ENCODE measurements at places on chromosomes 1 and 21.

- peak; percentile 26 for DNase-seq
Observed at GRCh38 chr1:7375329-7375728, 395.8 kb upstream of the VAMP3 start.

GRCh38 chr1:16204634-16205333 is 7.7 kb downstream of the ARHGEF19 start:
- no peak for DNase-seq

GRCh38 chr21:30769724-30770431 is 14.7 kb upstream of the KRTAP21-1 start:
- DNase-seq = no peak

DNA sequence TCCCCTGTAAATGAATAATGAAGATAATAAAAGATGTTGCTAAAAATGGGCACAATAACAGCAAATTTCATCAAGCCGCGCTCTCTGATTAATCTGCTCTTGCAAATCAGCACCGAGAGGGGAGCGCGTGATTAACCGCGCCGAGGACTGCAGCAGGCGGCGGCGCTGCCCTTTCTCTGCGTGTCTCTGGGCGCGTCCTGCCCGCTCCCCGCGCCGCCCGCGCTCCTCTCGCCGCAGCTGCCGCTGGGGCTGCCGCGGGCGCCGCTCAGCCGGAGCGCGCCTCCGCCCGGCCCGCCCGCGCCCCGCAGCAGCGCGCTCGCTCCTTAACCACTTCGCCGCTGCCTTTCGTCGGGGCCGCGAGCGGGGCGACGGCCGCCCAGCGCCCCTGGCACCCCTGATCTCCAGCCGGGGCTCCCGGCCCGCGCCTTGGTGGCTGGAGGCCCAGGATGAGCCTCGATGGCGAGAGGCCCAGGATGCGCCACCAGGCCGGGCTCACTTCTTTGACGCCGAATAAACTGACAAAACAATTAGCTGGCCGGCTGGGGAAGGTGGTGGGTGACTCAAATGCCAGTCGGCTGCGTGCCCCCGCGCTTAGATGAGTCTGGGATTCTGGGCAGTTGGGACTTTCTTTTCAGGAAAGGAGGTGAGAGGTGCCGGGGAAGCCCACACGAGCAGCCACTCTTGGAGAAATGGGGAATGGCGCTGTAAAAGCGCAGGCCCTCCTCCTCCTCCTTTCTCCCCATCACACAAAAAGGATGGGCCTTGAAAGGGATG is 221.4 kb upstream of the PKN2 start:
- DNase-seq = no peak

DNA sequence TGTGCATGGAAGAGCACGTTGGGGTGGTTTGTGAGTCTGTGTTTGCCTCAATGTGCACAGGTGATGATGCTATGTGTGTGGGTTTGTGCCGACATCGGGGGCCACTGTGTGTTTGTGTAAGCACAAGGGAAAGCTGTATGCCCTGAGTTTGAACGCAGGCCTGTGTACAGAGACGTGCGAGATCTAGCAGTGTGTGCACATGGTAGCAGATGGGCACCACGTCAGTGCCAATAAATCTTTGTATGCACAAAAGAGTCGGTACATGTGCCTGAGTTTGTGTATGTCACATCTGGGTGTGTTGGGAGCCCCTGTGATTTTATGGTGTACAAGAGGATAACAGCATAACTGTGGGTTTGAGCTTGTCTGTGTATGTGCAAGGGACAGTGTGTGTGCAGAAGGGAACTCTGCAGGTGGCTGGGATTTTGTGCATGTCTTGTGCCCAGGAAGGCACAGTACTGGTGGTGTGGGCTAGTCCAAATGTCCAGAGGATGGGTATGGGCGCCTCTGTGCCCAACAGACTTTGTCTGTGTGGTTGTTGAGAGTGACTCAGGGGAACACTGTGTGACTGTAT is 32.0 kb upstream of the WASF2 start:
- DNase-seq = no peak

GRCh38 chr1:27556781-27557595 is 47.0 kb downstream of the AHDC1 start:
- peak; percentile 97 for DNase-seq

GRCh38 chr1:66295803-66296202 is 238.2 kb upstream of the SGIP1 start:
- DNase-seq = no peak

GRCh38 chr1:67059346-67059745 is 5.4 kb upstream of the SLC35D1 start:
- DNase-seq = no peak

- no peak for DNase-seq
Observed at GRCh38 chr1:4207183-4207582, 307.1 kb upstream of the C1orf174 start.

DNA sequence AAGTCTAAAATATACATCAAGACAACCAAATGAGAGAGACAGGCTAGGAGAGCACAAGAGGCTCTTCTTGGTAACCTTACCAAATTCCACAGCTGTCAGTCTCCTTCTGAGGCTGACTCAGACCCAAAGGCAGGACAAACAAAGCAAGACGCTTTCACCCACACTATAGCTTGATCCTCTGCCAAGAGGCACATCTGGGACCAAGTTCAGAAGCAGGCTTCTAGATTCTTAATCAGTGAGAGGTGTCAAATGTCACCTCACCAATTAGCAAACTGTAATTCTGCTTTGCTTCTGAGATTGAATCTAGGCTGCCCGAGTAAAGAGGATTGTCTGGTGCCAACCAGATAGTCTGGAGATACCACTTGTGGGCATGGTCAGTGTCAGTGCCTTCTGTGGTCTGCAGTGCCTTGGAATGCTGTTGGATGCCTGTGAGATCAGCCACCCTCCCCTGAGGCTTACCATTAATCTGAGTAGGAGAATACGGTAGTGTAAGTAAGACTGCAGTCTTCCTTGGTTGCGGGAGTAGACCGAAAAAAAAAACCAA is 151.0 kb downstream of the FMN2 start:
- DNase-seq = no peak

- DNase-seq = no peak
Observed at GRCh38 chr1:241775021-241775420, 73.0 kb upstream of the EXO1 start.

DNA sequence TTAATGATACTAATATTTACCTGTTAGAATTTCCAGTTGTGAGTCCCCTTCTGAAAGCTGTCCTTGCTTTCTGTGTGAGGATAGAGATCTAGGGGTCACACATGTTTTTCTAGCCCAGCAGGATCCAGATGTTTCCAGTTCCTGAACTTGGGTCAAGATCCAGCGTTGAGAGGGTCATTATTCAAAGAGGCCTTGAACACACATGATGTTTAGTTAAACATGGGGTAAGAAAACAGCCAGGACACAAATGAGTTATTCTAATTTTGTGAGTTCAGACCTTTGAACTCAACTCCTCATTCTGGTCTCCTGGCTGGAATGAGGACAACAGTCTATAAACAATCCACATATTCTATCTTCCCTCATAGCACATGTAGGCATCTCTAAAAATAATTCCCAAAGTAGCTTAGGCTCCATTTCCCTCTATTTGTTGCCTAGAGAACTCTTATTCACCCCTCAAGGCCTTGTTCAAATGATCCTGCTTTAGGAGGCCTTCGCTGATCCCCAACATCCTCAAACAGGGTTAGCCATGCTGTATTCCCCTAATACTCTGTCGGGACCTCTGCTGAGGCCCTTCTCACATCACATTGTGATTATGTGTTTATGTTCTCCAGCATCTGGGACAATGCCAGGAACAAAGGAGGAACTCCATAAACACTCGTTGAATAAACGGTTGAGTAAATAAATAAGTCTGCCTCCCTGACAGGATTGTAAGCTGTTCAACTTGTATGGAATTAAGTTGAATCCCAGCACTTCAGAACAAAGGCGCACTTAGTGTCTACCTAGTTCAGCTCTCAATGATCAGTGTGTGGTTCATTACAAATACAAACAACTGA is 15.0 kb upstream of the KCNN3 start:
- DNase-seq = no peak

DNA sequence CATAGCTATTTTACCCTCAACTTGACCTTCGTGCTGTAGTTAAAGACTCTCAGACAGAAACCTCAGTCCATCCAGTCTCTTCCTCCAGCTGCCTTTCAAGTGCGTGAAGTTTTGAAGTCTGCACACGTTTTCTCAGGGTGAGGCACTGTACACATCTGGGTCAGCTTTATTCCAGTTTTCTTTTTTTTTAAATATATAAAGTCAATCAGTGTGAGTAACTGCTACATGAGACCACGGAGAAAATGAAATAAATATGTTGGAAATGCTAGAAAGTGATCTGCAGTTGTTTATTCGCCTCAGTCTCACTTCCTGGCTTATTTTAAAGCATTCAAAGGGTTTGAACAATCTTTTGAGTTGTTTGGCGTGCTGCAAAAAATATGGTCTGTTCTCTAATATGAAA is 135.7 kb downstream of the ROR1 start:
- no peak for DNase-seq

DNA sequence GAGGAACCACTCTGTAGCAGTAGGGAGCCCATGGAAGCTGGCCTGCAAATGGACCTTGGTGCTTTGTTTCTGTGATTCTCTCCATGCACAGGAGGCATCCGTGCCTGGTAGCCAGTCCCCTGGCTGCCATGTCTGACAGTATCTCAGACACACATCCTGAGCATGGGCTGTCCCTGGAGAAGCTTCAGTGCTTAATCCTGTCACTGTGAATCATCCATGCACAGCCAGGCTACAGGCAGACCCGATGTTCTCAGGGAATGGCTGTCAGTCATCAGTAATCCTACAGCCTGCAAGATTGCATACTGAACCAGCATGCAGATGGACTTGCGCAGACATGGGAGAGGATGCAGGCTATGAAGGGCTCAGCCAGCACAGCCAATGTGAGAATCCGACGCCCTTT is 606.3 kb upstream of the PLXNA2 start:
- no peak for DNase-seq

DNA sequence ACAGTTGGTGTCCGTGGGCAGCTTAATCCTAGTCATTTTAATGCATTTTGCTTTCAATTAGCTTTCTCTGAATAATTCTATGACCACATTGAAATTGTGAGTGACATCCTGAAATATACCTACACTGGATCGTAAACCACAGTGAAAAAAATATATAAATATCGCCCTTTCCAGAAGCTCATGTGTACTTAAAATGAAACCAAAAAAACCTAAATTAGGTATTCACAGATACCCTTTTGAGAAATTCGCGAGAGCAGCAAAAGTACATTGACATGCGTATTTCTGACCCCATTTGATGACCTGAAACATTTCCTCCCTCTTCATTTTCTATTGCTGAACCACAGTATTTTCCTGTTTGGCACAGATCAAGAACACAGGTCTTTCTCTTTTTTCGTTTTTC is 253.8 kb downstream of the LTN1 start:
- DNase-seq = no peak

- no peak for DNase-seq
Observed at GRCh38 chr1:74388855-74389254, 123.6 kb downstream of the LRRC53 start.

GRCh38 chr1:58738876-58739275 is 39.0 kb upstream of the MYSM1 start:
- no peak for DNase-seq

- DNase-seq = no peak
Observed at GRCh38 chr21:45465105-45465504, 60.1 kb downstream of the COL18A1 start.

DNA sequence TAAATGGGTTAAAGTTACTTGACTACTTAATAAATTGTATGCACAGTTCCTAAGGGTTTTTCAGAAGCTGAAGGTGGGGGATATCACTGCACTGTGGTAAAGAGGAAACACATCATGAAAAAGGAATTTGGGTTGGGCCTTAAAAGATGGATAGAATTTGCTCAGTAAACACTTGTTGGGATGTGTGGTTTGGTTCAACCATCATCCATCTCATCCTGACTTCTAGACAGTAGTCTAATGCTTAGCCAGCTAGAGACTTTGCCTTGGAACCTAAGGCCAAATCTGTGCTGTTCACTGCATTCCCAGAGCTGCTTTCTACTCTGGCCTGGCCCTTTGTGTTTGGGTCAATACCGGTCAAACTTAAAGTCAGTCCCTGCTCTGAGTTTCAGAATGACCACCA is 30.6 kb downstream of the LY9 start:
- DNase-seq = no peak

DNA sequence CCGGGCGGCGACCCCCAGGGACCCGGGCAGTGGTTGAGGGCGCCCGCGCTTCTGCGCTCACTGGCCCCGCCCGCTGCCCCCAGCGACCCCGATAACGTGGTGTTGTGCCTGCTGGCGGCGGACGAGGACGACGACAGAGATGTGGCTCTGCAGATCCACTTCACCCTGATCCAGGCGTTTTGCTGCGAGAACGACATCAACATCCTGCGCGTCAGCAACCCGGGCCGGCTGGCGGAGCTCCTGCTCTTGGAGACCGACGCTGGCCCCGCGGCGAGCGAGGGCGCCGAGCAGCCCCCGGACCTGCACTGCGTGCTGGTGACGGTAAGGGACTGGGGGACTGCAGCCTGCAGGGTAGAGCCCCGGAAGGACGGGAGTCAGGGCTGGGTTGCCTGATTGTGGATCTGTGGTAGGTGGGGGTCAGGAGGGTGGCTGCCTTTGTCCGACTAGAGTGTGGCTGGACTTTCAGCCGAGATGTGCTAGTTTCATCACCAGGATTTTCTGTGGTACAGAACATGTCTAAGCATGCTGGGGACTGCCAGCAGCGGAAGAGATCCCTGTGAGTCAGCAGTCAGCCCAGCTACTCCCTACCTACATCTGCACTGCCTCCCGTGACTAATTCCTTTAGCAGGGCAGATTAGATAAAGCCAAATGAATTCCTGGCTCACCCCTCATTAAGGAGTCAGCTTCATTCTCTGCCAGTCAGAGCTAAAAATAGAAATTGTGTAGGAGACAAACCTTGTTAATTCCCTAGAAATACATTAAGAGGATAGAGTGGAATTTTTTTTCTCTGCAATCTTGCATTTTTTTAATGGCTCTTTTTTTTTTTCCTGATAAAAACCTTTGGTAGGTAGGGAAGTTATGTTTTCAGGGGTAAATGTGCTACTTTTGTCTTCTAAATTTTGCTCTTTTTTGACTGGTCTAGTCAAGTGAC is 1.5 kb downstream of the GADD45A start:
- DNase-seq = peak; percentile 92

GRCh38 chr1:41741244-41741643 is 177.5 kb downstream of the HIVEP3 start:
- no peak for DNase-seq

GRCh38 chr1:85799737-85800136 is 91.5 kb upstream of the ZNHIT6 start:
- DNase-seq = no peak

All from coronary artery (tissue), 2 donors.